Psoas muscle (tissue), 8 donors: ENCODE measurements at places on chromosomes 16 and 17.

- DNase-seq: no peak
These were observed 14.3 kb downstream of the GDPD1 start for GRCh38 chr17:59234631-59235030.

GRCh38 chr17:66767154-66767933 lies 67.6 kb upstream of the CACNG5 start:
- DNase-seq: no peak

DNA sequence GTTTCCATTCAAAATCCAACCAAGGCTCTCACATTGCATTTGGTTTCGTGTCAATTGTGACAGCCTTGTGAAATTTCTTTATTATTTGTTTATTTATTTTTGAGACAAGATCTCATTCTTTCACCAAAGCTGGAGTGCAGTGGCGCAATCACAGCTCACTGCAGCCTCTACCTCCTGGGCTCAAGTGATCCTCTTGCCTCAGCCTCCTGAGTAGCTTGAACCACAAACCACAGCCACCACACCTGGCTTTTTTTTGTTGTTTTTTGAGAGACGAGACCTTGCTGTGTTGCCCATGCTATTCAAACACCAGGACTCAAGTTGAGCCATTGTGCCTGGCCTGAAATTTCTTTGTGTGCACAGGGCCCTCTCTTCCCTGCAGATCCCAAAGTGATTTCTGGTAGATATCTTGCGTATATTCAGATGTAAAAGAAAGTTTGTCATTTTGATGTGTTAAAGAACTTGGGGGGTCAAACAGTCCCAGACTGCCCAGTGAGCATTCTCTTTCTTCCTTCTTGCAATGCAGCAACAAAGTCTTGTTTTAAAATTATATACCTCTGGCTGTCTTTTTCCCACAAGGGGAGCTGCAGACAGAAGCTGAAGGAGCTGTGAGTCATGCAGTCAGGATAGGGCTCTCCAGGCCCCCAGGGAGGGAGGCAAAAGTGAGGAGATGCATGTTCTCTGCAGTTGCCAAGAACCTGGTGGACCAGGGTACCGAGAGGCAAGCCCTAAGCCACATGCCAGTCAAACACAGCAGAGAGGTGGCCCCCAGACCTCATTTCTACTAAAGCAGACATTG lies 15.5 kb upstream of the USP22 start:
- no peak for DNase-seq

DNA sequence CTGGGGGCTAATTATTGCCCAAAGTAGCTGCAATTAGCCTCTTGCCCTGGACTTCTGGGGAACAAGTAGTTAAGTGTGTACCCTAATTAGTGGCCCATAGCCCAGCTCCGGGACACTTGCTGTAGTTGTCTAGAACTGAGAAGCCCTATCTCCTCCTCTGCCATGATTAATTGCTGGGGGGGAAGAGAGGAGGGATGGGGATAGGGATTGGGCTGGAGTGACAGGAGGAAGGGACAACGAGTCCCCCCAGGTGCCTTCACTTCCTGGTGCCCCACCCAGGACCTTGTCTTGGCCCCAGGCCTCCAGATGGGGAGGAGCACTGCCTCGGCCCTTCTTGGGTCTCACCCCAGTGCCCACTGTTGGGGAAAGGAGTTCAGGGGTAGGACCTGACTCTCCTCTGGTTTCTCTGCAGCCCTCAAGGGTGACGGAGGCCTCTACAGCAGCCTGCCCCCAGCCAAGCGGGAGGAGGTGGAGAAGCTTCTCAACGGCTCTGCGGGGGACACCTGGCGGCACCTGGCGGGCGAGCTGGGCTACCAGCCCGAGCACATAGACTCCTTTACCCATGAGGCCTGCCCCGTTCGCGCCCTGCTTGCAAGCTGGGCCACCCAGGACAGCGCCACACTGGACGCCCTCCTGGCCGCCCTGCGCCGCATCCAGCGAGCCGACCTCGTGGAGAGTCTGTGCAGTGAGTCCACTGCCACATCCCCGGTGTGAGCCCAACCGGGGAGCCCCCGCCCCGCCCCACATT lies 17.4 kb downstream of the NGFR start:
- DNase-seq: no peak

DNA sequence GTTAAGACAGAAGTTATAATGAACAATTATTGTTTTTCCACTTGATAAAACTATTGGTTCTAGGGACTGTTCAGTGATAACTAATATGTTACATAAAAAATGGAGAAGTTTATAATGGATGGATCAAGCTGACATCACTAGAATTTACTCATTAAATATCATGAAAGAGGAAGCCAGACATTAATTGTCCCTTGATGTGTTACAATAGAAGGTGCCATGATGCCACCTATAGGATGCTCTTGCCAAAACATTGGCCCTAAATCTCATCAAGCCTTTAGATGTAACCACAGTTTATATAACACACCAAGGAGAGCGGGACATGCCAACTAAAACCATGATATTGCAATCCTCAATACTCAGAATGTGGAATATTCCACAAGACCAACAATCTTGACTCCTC lies 147.9 kb upstream of the MON1B start:
- no peak for DNase-seq

GRCh38 chr17:68640242-68640989 lies 39.2 kb upstream of the FAM20A start:
- DNase-seq: no peak

- DNase-seq: no peak
These were observed 14.0 kb downstream of the NAGPA start for GRCh38 chr16:5019775-5020174.

DNA sequence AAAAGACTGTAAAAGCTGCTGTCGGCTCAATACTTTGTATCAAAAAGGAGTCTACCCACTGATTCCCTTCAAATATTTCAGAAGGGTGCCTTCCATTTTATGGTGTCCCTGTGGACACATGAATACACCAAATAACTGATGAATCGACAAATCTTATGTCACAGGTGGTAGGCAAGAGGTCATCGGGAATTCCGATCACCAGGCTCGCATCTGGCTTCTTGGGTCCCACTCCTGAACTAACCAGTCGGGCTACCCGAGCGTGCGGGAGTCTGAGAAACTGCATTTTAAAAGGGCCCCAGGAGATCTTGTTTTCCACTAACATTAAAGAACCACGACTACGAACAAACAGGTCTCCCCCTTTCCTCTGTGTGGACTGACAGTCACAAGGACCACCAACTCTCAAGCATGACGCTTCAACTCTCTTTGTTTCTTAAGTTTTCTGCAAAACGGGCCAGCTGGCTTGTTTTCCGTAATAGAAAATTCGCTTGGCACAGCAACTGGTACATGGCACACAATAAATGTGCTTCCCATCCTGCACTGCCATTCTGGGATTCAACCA lies 873 bp downstream of the PSME3IP1 start:
- DNase-seq: no peak

DNA sequence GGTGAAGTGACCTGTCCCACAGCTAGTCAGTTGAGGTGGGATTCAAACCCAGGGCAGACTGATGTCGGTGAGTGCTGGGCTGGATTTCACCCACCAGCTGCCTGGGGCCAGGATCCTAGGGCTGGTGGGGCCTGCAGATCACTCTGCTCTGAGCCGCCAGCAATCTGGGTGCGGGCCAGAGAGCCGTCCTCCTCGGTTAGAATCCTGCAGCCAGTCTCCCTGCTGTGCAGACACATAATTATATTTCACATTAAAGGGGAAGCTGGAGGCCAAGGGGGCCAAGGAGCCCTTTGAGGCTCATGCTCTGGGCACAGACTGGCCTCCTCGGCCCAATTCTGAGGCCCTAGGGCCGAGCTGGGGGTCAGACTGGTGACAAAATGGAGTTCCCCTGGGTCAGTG lies 996 bp upstream of the KCNJ12 start:
- no peak for DNase-seq

DNA sequence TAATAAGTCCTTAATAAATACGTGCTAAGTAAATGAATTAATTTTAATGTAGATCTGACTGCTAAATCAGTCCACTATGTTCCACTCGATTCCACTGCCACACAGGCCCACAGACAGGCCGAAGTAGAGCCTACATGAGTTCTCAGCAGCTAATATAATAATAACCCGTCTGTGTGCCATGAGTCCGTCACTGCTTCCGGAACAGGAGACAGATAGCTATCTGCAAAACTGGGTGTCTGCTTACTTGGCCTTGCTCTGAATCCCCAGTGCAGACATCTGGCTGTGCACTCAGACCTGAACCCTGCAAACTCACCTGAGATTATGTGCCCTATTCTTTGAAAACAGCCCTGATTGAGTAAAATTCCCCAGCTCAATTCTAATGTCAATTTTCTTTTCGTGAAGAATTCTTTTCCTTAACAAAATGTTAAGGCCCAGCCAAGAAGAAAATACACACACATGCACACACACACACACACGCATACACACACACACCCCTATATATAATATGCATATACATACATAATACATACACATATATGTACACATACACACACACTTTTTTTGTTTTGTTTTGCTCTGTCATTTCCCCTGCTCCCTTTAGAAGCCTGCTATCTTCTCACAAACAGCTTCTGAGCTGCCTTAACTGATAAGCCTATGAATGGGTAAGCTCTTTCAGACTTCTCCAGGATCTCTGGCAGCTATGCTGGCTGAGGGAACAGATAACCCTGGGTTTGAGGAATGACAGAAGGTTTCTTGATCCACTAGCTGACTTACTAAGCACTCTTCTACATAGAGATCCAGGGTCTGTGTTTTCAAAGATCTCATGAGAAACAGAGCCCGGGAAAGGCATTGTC lies 39.8 kb upstream of the TOM1L1 start:
- no peak for DNase-seq

DNA sequence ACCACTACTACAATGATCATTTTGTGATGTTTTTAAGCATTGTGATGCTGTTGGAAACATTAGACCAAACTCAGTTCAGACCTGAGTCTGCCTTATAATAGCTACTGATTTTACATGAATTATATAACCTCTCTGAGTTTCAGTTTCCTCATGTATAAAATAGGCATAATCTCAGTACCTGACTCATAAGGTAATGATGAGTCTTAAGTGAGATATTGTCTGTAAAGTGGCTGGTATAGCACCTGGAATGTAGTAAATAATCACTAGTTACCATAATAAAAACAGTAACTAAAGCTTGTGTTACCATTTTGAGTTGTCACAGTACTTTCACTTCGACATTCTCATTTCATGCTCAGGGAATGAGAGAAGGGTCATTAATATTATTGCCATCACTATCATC lies 381.5 kb upstream of the SALL1 start:
- no peak for DNase-seq
